ENCODE measurements at places on chromosomes 4 and X. TPM values are rescaled to one million over a fixed set of nuclear protein-coding genes. Genes with fewer than 3 reads are reported as not detected.

DNA sequence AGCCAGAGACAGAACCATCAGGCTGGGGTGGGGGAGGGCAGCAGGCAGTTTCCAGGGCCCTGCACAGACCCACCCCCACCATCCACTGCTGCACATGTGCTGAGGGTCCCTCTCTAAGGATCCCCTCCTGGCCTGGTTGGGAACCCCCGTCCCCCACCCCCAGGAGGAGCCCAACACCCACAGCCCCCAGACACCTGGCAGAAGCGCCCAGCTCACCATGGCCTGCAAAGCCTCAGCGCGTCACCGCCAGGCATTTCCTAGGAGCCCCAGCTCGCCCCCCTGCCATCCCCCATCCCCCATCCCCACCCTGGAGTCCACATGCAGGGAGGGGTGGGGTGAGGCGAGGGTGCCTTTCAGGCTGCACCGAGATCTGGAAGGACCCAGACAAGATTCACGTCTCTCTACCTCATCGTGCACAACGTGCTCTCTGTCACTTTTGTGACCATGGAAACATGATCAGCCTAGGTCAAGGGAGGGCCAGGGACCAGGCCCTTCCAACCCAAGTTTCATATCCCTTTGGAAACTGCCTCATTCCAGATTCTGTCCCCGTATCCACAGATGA, 9.3 kb downstream of the MXD4 start:
- no peak for DNase-seq
- no peak overlapping the region for H3K27ac ChIP-seq
- H3K4me3 ChIP-seq: no peak overlapping the region
- peaks cover 20% of the 10 kb centered on the region for H3K4me1 ChIP-seq

GRCh38 chrX:46628460-46629371, 55.2 kb downstream of the CHST7 start:
- no peaks in the 10 kb centered on the region for H3K36me3 ChIP-seq
- peak overlapping the region; percentile 80 for H3K27ac ChIP-seq
- no peak overlapping the region for H3K4me3 ChIP-seq
- H3K27me3 ChIP-seq: no peaks in the 10 kb centered on the region

Gene F8A2
- total RNA-seq: 2.6 TPM

Gene FREM3
- total RNA-seq: 0.15 TPM

Gene PPP1R2C
- not detected for total RNA-seq

GRCh38 chr4:10106421-10107039, 10.1 kb downstream of the WDR1 start:
- no peak for DNase-seq
- H3K4me3 ChIP-seq: peak overlapping the region; percentile 16
- H3K36me3 ChIP-seq: no peaks in the 10 kb centered on the region

- no peak overlapping the region for H3K27ac ChIP-seq
- H3K4me1 ChIP-seq: no peaks in the 10 kb centered on the region
- DNase-seq: no peak
- peaks cover 47% of the 10 kb centered on the region for H3K27me3 ChIP-seq
- no peak overlapping the region for H3K4me3 ChIP-seq
Observed at GRCh38 chrX:38916801-38917200, 115.5 kb downstream of the MID1IP1 start.

DNA sequence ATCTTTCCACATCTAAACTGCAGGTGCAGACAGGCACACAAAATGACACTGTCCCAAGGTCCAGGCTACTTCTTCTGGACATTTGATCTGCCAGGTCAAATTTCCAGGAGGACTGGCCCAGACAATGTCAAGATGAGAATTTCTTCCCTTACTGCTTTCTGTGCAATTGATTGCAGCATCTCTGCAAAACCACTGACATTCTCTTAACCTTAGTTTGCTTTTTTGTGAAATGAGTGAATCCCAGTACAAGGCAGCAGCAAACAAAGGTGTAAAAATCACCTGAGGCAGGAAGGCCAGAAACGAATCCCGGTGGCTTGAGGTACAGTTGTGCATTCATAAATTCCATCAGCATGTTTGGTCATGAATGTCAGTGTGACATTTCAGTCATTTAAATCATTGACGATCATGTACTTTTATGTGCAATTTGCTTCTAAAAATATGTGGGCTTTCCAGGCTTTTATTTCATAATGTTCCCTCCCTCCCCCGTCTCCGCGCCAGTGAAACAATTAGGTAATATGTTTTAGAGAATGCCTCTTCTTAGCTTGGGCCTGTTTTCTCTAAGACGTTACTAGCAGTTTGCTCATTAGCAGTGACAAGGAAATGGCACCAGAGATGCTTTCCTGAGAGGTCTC, 39.1 kb downstream of the NHS start:
- H3K4me1 ChIP-seq: no peaks in the 10 kb centered on the region
- no peaks in the 10 kb centered on the region for H3K27me3 ChIP-seq
- H3K4me3 ChIP-seq: no peak overlapping the region
- H3K36me3 ChIP-seq: no peaks in the 10 kb centered on the region

DNA sequence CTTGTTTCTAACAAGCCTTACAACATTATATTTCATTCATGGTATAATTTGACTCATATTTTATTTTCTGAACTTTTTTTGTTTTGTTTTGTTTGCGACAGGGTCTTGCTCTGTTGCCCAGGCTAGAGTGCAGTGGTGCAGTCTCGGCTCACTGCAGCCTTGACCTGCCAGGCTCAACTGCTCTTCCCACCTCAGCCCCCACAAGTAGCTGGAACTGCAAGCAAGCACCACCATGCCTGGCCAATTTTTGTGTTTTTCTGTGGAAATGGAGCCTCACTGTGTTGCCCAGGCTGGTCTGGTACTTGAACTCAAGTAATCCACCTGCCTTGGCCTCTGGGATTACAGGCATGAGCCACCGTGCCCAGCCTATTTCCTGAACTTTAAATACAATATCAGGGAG, 42.5 kb downstream of the GRID2 start:
- DNase-seq: no peak
- no peak overlapping the region for H3K27ac ChIP-seq
- no peaks in the 10 kb centered on the region for H3K4me1 ChIP-seq
- H3K27me3 ChIP-seq: no peaks in the 10 kb centered on the region
- no peaks in the 10 kb centered on the region for H3K36me3 ChIP-seq

- H3K36me3 ChIP-seq: no peaks in the 10 kb centered on the region
- no peaks in the 10 kb centered on the region for H3K27me3 ChIP-seq
- no peaks in the 10 kb centered on the region for H3K4me1 ChIP-seq
- no peak overlapping the region for H3K27ac ChIP-seq
- no peak overlapping the region for H3K4me3 ChIP-seq
Observed at GRCh38 chr4:136881666-136882065, 650.6 kb downstream of the PCDH18 start.
